GOT3 (cell line): ENCODE measurements at places on chromosomes 6 and 20.

GRCh38 chr6:16991981-16992629 lies 109.7 kb upstream of the STMND1 start:
- DNase-seq, result no peak

DNA sequence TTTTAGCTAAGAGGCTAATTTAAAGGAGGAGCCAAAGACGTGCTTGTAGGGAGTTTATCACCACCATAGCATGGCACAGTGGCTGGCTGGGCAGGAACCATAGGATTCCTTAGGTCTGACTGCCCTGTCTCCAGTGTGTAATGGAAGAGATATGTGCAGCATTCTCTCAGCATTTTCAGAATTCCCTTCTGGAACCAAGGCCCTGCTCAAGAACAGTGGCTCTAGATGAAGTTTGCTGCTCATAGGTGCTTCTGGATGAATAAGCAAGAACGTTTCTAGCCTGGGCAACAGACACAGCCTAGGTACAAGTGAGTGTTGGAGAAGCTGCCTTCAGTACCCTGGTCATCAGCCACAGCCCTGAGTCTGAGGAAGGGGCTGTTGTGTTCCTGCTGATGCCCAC lies 69.1 kb downstream of the LCA5 start:
- DNase-seq, result no peak

GRCh38 chr6:122426597-122426996 lies 27.1 kb downstream of the HSF2 start:
- no peak for DNase-seq

- DNase-seq, result no peak
Observed at GRCh38 chr6:5053038-5053437, 32.1 kb upstream of the PPP1R3G start.

DNA sequence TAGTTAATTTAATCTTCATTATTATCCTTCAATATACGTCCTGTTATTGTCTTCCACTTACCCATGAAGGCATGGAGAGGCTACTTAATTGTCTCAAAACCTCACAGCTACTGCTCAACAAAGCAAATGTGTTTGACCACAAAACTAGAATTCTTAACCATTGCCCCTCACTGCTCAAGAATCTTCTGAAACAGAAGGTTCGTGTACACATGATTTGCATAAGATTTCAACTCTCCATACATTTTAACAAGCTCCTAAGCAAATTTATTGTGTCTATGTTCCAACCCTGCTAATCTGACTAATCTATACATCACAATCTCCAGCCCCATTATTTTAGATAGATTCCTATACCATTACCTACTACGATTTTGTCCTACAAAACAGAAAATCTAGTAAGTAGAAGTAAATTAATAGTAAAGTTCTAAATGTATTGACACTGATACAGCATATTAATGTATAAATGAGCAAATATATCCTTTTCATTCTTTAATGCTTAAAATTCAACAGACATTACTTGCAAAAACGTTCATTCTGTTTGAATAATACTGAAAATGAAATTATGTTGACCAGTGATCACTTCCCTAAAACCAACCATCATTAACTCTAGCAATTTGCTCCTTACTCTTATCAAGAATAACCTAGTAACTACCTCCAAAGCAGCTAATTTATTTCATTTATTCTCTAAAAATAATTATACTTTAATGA lies 89.7 kb upstream of the RNF217 start:
- no peak for DNase-seq

GRCh38 chr6:124962639-124963415 lies 590 bp downstream of the RNF217 start:
- DNase-seq, result no peak

GRCh38 chr6:119220452-119220851 lies 129.1 kb downstream of the MAN1A1 start:
- DNase-seq, result no peak

GRCh38 chr20:54590856-54591255 lies 115.5 kb downstream of the DOK5 start:
- no peak for DNase-seq

DNA sequence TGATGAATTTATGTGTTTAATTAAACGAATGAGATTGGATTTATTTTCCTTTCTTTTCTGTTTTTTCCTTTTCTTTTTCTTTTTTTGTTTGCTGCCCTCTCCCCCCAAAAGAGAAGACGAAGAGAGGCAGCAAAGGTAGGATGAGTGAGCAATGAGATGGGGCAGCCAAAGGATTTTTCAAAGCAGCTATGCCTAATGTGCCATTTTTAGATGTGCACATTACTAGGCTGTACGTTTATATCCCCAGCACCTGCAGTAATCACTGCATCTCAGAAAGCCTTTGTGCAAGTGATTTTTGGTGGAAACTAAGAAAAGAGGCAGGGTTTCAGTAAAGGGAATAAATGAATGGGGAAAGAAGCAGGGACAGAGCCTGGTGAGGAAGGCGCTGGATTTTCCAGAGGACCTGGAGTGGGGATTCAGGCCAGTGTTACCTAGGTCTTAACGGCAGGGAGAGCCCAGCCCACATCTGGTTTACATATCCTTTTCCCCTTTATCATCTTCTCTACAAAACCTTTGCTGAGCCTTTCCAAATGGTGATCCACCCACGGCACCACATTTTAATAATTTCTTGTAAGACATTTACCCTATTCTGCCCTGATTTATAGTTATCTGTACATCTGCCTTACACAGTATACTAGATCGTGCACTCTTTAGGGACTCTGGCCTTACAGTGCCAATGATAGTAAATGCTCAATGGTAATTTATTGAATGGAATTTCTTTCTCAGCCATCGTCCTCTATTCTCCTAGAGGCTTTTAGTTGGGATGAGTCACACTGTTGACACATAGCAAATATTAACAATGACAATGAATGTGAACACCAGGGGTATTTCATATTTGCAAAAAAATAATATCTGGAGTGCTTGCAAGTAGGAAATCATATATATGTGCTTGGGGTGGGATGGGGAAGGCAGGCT lies 38.3 kb upstream of the ATXN1 start:
- DNase-seq, result no peak

DNA sequence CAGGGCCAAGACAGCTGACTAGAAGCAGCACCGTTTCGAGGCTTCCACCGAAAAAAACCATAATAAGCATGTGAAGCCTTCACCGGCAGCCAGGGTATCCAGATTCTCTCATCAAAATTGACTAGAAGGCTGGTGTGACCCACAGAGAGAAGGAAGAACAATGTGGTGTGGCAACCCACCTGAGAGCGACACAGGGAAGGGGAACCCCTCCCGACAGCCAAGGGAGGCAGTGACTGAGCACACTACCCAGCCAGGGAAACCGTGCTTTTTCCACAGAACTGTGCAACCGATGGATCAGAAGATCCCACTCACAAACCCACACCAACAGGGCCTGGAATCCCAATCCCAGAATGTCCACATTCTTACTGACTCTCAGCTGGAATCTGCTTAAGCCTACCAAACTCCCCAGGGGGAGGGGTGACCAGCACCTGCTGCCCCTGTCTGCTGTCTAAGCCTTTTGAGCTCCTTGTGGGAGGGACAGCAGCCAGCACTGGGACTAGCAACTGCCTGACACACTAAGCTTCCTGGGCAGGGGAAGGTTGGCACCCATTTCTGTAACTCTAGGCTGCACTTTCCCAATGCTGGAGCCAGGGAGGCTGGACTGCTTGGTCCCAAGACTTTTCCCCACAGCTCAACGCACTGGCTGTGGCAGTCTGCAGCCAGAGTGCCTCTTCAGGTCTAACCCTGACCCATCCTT lies 231.9 kb upstream of the FAM83B start:
- DNase-seq, result no peak

DNA sequence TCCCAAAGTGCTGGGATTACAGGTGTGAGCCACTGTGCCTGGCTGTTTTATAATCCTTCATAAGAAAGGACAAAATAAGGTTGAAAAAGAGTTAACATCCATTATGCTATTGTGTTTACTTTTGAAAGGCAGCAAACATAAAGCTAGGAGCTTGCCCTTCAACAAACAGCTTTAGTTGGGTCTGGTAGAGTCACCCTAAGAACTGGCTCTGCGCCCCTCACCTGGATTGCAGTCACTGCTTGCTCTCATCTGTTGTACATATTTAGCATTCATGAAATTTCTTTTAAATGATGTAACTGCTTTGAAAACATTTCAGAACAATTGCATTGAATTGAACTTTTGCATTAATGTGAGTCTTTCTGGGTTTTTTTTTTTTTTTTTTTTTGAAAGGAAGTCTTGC lies 38.9 kb downstream of the JARID2 start:
- DNase-seq, result no peak

DNA sequence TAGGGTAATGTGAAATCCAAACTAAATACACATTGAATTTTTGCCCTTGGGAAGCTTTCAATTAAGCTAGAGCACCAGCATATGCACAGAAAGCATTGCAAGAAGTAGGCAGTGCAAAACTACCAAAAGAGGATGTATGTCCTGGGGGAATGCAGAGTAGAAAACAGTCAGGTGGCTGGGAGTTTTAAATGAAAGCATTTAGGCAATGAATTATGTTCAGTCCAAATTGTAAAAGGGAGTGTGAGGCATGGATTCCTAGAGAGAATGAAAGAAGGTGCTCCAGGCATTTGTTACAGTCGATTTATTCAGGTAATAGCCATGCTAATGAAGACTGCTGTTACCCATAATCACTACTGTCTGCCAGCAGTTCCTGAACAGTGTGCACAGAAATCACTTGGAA lies 604.1 kb upstream of the POU3F2 start:
- no peak for DNase-seq

- no peak for DNase-seq
Observed at GRCh38 chr6:135319819-135320218, 138.7 kb downstream of the MYB start.

DNA sequence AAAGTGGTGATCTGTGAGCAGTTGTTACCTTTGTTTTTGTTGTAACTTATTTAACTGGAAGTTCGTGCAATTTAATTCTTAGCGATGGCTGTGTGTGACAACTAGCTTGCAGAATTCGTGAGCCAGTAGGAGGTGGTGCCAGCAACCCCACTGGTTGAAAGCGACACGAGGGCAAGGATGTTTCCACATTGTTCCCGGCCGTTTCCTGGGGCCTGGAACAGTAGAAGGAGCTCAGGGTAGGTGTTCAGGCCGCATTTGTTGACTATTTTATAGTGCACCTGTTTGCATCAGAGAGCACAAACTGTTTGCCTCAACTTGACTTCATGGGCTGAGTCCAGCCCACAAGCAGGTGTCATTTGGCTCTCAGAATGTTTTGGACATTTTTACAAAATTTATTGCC lies 112.1 kb upstream of the PTPN1 start:
- DNase-seq, result no peak

DNA sequence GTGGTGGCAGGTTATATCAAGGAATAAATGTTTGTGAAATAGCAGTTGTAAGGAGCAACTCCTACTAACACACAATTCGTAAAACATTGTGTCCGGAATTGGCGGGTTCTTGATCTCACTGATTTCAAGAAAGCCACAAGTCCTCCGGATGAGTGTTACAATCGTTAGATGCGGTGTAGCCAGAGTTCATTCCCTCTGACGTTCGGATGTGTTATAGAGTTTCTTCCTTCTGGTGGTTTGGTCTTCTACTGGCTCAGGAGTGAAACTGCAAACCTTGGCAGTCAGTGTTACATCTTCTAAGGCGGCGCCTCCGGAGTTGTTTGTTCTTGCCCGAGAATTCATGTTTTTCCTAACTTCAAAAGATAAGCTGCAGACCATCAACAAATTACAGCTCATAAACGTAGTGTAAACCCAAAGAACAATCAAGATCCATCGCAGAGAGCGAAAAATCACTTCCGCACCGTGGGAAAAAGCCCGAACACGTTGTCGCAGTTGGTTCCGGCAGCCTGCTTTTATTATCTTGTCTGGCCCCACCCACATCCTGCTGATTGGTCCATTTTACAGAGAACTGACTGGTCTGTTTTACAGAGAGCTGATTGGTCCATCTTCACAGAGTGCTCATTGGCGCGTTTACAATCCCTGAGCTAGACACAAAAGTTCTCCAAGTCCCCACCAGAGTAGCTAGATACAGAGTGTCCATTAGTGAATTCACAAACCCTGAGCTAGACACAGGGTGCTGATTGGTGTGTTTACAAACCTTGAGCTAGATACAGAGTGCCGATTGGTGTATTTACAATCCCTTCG lies 58.2 kb downstream of the TRIM27 start:
- DNase-seq, result no peak

GRCh38 chr6:4668271-4669179 lies 107.7 kb upstream of the CDYL start:
- no peak for DNase-seq

DNA sequence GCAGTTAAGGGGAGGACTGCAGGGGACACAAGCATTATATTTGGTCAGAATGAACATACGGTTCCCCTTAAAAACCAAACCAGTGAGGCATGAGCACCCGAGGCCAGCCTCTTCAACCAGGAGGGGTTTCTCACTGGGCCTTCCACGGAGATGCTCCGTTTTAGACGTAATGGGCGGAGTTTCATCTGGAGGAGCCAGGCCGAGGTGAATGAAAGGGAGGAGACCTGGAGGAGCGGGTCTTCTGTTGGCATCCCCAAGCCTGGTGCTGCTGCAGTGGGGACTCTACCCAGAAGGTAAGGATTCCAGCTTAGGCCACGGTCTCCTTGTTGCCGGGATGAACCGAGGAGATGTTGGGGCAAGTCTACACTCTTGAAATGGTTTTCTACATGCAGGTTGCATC lies 47.4 kb downstream of the ADNP start:
- DNase-seq, result no peak

GRCh38 chr6:148218542-148219258 lies 123.9 kb upstream of the SASH1 start:
- DNase-seq, result no peak
